ENCODE measurements at places on chromosomes 2 and 18. TPM values are rescaled to one million over a fixed set of nuclear protein-coding genes. Genes with fewer than 3 reads are reported as not detected.

DNA sequence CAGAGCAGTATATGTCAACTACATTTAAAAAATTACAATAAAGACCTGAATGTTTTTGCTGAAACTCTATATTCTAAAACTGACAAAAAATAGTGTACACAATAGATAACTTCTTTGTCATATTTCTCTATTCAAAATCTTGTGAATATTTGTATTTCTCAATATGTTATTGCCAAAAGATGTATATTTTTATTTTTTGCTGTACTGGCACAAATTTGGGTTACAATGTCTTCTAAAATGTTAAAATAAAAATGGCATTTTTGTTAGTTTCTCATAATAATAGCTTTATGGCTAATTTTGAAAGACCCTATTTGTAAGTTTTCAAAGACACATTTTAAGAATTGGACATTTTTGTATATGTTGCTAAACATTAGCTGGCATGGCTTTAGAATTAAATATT is 630 bp upstream of the ARHGEF33 start:
- DNase-seq = no peak

DNA sequence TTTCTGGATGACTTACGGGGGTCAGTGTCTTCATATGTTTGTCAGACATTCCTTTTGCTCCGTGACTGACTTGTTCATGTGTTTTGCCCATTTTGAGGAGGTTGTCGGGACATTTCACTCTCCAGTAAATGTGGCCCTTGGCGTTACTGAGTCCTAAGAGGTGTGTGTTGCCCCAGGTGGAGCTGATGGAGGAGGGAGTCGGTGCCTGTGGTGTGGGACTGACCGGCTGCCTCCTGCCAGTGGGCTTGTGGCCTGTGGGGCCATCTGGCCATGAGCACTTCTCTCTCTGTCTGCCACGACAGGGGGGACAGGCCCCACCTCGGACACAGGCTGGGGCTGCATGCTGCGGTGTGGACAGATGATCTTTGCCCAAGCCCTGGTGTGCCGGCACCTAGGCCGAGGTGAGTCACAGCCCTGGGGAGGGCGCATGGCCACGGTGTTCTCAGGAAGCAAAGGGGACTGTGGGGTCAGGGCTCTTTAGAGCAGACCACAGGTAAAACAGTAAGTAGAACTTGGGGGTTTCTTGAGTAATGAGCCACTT is 15.8 kb downstream of the ATG4B start:
- DNase-seq = no peak

DNA sequence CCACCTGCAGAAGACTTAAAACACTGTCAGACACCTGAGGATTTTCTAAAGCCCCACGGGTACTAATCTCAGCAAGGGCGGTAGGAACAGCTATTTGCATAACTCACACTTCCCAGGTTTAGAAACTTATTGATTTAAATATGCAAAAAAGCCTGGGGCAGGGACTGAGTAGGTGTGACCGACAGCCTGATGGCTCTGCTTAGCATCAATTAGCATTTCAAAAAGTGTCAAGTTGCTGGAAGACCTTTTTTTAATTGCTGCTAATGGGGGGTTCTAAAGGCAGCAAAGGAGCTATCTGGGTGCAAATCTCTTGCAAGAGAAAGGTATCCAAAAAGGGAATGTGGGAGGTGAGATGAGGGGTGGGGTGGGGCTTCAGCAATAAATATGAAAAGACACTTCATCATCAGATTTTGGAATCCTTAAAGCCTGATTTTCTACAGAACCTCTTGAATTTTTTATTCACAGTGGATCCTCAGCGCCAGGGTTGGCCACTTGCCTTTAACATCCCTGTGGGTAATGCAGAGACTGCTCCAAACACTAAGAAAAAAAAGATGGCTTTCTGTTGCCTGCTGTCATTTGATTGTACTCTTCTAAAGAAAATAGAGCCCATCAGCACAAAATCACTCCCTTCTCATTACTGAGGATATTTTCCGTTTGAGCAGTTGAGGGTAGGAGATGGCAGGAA is 121.1 kb upstream of the RMP24 start:
- no peak for DNase-seq

DNA sequence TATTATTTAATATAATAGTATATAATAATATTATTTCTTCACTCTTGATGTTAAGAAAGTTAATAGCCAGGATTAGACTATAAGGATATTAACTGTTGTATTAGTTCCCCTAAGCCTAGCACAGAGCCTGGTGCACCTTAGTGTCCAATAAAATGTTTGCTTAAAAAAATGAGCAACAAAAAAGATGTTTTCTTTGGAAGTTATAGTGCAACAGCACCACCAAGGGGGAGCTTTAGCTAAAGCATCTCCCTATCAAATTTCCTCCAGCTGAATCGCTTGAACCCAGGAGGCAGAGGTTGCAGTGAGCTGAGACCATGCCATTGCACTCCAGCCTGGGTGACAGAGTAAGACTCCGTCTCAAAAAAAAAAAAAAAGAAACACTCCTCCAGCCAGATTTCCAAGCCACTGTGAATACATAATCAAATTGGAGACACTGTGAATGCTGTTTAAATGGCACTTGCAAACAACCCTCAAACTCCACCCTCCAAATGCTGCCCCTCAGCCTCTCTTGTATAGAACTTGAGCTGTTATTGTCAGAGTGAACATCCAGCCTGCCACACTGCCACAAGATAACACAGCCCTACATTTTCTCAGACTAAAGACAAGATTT is 221.9 kb downstream of the DYM start:
- no peak for DNase-seq

The DPP4 gene
- 0.35 TPM for total RNA-seq

The TM4SF20 gene
- total RNA-seq = not detected

The MAP3K19 gene
- total RNA-seq = not detected

All from PC-9 (cell line).